Breast epithelium (tissue), 4 donors: ENCODE measurements at places on chromosomes 12 and 14. TPM values are rescaled to one million over a fixed set of nuclear protein-coding genes. Genes with fewer than 3 reads are reported as not detected.
A peak's percentile ranks its signal among the peaks of the same experiment; 100 is the strongest.

Gene FAM90A1
- not detected for total RNA-seq

GRCh38 chr14:50318031-50318626, 6.0 kb downstream of the DMAC2L start:
- no peak for DNase-seq
- H3K27me3 ChIP-seq, result no peaks in the 10 kb centered on the region
- no peak overlapping the region for H3K4me3 ChIP-seq
- H3K36me3 ChIP-seq, result no peaks in the 10 kb centered on the region
- peaks cover 8% of the 10 kb centered on the region for H3K4me1 ChIP-seq

Gene TMEM121
- 9.2 TPM for total RNA-seq

GRCh38 chr14:102256716-102257115, 48.2 kb downstream of the MOK start:
- H3K4me1 ChIP-seq, result no peaks in the 10 kb centered on the region
- H3K4me3 ChIP-seq, result no peak overlapping the region
- H3K27me3 ChIP-seq, result no peaks in the 10 kb centered on the region
- DNase-seq, result no peak
- H3K27ac ChIP-seq, result no peak overlapping the region

Gene PLA2G1B
- total RNA-seq, result not detected

Gene MYO1H
- 2.0 TPM for total RNA-seq

Gene ARHGEF25
- total RNA-seq, result 28.2 TPM

DNA sequence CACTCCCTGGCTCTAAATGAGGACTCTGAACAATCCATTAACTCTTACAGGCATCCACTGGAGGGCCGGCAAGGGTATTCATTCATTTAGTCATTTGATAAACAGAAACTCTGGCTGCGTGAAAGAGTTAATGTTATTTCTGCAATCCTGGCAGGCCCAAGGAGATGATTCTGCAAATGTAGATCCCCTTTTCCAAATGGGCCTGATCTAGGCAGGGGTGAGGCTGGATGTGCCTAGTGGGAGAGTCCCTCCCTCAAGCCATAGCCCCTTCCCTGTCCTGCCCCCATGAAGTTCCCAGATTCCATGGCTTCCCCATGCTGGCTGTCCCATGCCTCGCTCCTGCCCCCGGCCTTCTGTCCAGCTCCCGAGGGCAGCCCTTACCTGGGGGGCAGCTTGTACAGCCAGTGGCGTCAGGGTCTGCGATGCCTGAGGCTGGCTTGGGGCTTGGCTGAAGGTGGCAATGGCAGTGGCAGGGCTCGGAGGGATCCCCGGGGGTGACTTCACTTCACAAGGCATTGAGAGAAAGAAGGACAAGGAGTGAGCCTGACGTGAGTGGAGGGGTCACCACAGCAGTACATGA, 18.4 kb downstream of the POU6F1 start:
- H3K4me3 ChIP-seq, result no peak overlapping the region
- no peak for DNase-seq
- H3K27ac ChIP-seq, result no peak overlapping the region
- peaks cover 7% of the 10 kb centered on the region for H3K36me3 ChIP-seq
- no peaks in the 10 kb centered on the region for H3K4me1 ChIP-seq
- H3K27me3 ChIP-seq, result no peaks in the 10 kb centered on the region

Gene ADAMTS20
- total RNA-seq, result not detected

Gene KRT74
- not detected for total RNA-seq

- H3K27me3 ChIP-seq, result no peaks in the 10 kb centered on the region
- H3K4me3 ChIP-seq, result no peak overlapping the region
- H3K4me1 ChIP-seq, result no peaks in the 10 kb centered on the region
- no peak for DNase-seq
- H3K27ac ChIP-seq, result peak overlapping the region; percentile 69
- H3K36me3 ChIP-seq, result no peaks in the 10 kb centered on the region
These were observed 73.3 kb upstream of the USP44 start for GRCh38 chr12:95624589-95624988.

DNA sequence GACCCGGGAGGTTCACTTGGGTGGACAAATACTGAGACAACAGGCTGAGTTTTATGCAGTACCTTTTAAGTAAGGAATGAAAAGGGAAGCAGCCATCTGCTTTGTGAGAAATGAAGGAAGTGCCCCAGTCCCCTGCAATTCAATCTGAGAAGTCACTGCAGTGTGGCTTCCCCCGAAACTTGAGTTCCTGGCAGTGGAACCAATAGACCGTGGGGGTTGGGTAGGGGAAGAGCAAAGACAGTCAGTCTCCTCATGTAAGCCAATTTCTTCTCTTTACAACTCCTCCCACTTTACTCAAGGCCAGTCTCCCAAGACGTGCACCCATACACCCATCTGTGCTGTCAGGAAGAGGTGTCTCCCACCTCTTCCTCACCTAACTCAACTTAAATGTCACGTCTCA, 206.5 kb downstream of the BCAT1 start:
- H3K27ac ChIP-seq, result no peak overlapping the region
- H3K4me1 ChIP-seq, result no peaks in the 10 kb centered on the region
- no peaks in the 10 kb centered on the region for H3K36me3 ChIP-seq

Gene NRIP2
- 1.2 TPM for total RNA-seq

- DNase-seq, result peak; percentile 93
- no peaks in the 10 kb centered on the region for H3K36me3 ChIP-seq
- peaks cover 47% of the 10 kb centered on the region for H3K4me1 ChIP-seq
- H3K4me3 ChIP-seq, result no peak overlapping the region
- H3K27me3 ChIP-seq, result no peaks in the 10 kb centered on the region
These were observed 47.2 kb upstream of the CTDSP2 start for GRCh38 chr12:57893431-57894353.

DNA sequence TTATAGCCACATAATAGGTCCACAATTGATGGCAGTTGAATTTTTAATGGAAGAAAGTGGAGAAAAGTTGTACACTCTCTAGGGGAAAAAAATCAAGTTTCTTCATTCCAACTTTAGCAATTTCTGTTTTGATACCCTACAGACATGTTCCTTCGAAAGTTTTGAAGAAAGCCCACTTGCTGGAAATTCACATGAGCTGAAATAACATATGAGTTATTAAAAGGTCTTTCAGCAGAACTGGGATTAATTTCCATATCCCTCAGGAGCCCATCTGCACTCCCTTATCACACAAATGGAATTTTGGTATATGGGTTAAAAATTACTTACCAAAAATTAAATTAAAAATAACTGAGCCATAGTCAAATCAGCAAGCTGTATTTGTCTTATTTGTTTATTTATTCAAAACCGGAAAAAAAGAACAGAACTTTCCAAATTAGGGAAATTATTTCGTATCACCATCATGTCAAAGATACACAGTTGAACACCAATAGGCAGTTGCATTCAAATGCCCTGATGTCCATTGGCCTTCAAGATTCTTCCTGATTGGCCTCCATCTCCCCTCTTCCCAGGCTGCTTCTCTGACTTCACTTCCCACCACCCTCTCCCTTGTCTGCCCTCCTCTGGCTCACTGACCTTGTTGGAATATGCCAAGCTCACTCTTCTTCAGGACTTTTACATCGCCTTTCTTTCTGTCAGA, 445.5 kb downstream of the EGLN3 start:
- DNase-seq, result no peak
- no peak overlapping the region for H3K27ac ChIP-seq
- H3K4me3 ChIP-seq, result no peak overlapping the region
- H3K4me1 ChIP-seq, result no peaks in the 10 kb centered on the region

Gene GSG1
- total RNA-seq, result not detected

DNA sequence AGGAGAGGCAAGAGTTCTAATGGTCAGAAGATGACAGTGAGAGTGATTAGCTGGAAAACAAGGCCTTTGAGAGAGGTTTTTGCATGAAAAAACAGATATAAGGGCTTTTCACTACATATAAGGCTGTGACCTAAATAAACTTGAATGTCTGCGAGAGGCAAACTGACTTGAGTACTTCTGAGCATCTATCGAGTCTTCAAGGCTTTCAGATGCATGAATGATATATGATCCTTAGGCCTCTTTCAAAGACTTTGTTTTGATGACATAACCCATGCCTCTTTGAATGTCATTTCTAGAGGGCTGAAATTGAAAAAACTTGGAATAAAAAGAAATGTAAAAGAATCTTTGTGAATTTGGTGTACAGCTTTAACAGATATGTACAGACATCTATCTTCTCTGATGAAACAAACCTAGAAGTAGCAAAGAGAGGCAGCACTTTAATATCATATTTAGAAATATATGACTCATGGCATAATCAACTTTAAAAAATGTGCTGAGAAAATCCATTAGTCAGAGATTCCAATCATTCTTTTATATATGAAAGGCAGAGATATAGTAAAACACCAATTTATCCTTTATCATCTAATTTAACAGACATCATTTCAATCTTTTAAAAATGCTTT, 72.6 kb downstream of the PPM1H start:
- H3K4me3 ChIP-seq, result no peak overlapping the region
- no peaks in the 10 kb centered on the region for H3K4me1 ChIP-seq
- H3K27ac ChIP-seq, result no peak overlapping the region
- no peak for DNase-seq

Gene PMEL
- total RNA-seq, result 4.7 TPM

GRCh38 chr14:37889087-37889486, 293.7 kb downstream of the TTC6 start:
- no peak overlapping the region for H3K4me3 ChIP-seq
- no peaks in the 10 kb centered on the region for H3K4me1 ChIP-seq
- no peak for DNase-seq
- H3K36me3 ChIP-seq, result no peaks in the 10 kb centered on the region
- no peak overlapping the region for H3K27ac ChIP-seq

Gene OR6C2
- total RNA-seq, result not detected

DNA sequence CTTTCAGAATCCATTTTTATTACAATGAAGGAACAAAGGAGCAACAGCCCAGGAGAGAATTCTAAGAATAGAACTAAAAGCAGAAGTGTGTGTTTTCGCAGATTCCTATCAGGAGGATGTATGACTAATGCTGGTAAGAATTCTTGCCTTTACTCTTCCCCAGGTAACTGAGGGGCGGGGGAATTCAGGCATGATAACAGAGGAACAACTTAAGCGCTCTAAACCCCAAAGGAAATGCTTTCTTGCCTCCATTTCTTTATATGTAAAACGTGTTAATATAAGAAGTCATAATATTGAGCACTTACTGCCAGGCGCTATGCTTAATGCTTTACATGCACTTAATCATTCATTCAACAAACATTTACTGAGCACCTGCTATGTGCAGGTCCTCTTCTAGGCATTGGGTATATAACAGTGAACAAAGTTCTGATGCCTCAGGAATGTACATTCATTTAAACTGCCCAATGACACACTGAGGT, 4.5 kb downstream of the HCAR1 start:
- no peaks in the 10 kb centered on the region for H3K36me3 ChIP-seq
- H3K4me3 ChIP-seq, result no peak overlapping the region
- H3K27ac ChIP-seq, result peak overlapping the region; percentile 79
- H3K27me3 ChIP-seq, result no peaks in the 10 kb centered on the region

Gene PPP1R36
- total RNA-seq, result 2.3 TPM

Gene SLC25A21
- 0.66 TPM for total RNA-seq

- no peaks in the 10 kb centered on the region for H3K4me1 ChIP-seq
- H3K36me3 ChIP-seq, result no peaks in the 10 kb centered on the region
- H3K27ac ChIP-seq, result no peak overlapping the region
- H3K4me3 ChIP-seq, result no peak overlapping the region
These were observed 30.5 kb downstream of the RPH3A start for GRCh38 chr12:112822056-112822455.

Gene EML1
- total RNA-seq, result 11.3 TPM

Gene NFYB
- total RNA-seq, result 54.2 TPM

Gene UBE2N
- total RNA-seq, result 43.3 TPM

- no peak for DNase-seq
- H3K4me1 ChIP-seq, result no peaks in the 10 kb centered on the region
- H3K36me3 ChIP-seq, result no peaks in the 10 kb centered on the region
These were observed 150.8 kb upstream of the FSCB start for GRCh38 chr14:44657696-44658388.

GRCh38 chr14:75428230-75429104, 645 bp downstream of the JDP2 start:
- peak overlapping the region; percentile 59 for H3K27ac ChIP-seq
- H3K4me1 ChIP-seq, result peaks cover 17% of the 10 kb centered on the region
- no peak for DNase-seq
- no peaks in the 10 kb centered on the region for H3K27me3 ChIP-seq
- H3K4me3 ChIP-seq, result peak overlapping the region; percentile 96

GRCh38 chr12:4084573-4084972, 189.0 kb upstream of the CCND2 start:
- DNase-seq, result no peak
- H3K4me3 ChIP-seq, result no peak overlapping the region
- no peak overlapping the region for H3K27ac ChIP-seq
- no peaks in the 10 kb centered on the region for H3K36me3 ChIP-seq

DNA sequence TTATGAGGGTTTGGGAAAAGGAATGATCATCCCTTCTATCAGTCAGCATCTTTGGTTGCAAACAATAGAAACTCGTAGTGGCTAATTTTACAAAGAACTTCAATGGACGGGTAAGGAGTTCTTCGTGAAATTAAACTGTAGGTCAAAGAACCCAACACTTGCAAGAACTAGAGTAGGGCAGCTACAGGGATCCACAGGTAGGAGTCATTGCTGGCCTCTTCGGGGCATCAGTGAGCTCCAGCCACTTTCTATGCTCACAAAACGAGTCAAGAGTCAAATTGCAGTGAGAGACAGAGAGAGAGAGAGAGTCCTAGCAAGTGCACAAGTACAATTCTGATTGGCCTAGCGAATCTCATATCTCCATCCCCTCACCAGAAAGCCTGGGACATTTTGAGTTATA, 29.9 kb upstream of the OTX2 start:
- no peaks in the 10 kb centered on the region for H3K4me1 ChIP-seq
- H3K36me3 ChIP-seq, result no peaks in the 10 kb centered on the region
- no peaks in the 10 kb centered on the region for H3K27me3 ChIP-seq
- no peak for DNase-seq
- H3K4me3 ChIP-seq, result no peak overlapping the region
- no peak overlapping the region for H3K27ac ChIP-seq

Gene LRP6
- total RNA-seq, result 28.6 TPM

GRCh38 chr12:119372540-119372939, 38.0 kb downstream of the CCDC60 start:
- no peaks in the 10 kb centered on the region for H3K27me3 ChIP-seq
- DNase-seq, result no peak
- H3K4me1 ChIP-seq, result no peaks in the 10 kb centered on the region
- no peak overlapping the region for H3K4me3 ChIP-seq

DNA sequence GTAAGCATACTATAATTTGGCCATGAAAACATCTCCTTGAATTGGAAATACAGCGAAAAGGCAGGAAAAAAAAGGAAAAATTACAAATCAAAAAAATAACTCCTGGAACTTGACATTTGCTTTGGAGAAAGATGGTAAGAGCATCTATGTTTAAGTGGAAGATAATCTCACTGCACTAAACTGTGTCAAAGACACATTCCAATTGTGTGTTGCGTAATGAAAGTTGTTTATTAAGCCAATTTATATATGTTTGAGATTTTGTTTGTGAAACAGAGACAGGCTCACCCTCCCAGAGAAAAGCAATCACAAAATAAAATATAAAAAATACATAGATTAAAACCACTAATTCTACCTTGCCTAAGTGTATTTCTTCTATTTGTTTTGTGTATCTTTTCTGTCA, 11.1 kb upstream of the ATXN7L3B start:
- H3K27me3 ChIP-seq, result no peaks in the 10 kb centered on the region
- H3K27ac ChIP-seq, result no peak overlapping the region
- H3K36me3 ChIP-seq, result peaks cover 5% of the 10 kb centered on the region
- H3K4me1 ChIP-seq, result no peaks in the 10 kb centered on the region

GRCh38 chr12:132570635-132571034, 39.7 kb downstream of the LRCOL1 start:
- DNase-seq, result no peak
- no peaks in the 10 kb centered on the region for H3K4me1 ChIP-seq
- H3K36me3 ChIP-seq, result peaks cover 10% of the 10 kb centered on the region
- no peaks in the 10 kb centered on the region for H3K27me3 ChIP-seq
- H3K4me3 ChIP-seq, result no peak overlapping the region
- H3K27ac ChIP-seq, result no peak overlapping the region

Gene DDN
- not detected for total RNA-seq

Gene OVCH1
- total RNA-seq, result 0.44 TPM

GRCh38 chr12:41466300-41466699, 278.2 kb downstream of the PDZRN4 start:
- DNase-seq, result no peak
- H3K4me3 ChIP-seq, result no peak overlapping the region
- no peak overlapping the region for H3K27ac ChIP-seq
- H3K4me1 ChIP-seq, result no peaks in the 10 kb centered on the region
- H3K27me3 ChIP-seq, result no peaks in the 10 kb centered on the region
